Activated naive CD4-positive, alpha-beta T cell treated with anti-CD3 and anti-CD28 coated beads, Interleukin-2, amount 50 U/mL, for 72 hours (primary cell): ENCODE measurements at places on chromosomes 6 and 20.

DNA sequence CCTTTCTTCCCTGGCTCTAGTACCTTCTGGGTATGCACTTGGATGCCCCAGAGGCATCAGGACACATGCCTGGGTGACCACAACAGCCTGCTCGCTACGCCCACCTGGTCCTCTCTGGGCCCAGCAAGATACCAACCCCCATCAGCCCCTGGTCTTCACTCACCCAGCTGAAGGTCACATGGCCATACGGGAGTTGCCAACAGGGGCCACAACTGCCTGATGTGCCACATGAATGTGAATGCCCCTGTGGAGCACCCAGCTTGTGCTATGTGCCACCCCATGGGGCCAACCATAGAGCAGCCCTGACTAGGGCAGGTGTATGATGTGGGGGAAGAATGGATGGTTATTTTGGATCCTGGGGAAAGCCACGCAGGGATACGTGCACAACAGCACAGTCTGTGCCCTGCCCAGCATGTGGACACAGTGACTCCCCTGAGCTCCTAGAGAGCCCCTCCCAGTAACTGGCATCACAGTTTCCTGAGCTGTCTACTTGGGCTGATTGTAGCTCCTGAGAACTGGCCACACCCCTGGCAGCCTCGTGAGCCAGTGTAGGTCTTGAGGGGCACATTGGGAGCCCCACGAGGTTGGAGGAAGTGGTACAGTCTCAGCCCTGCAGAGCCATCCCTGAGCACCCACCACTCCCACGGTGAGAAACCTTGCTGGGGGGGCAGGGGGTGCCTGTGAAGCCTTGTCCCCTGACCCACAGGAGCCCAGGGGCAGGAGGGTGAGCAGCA lies 10.5 kb upstream of the PCMTD2 start:
- no peak for DNase-seq

- no peak for DNase-seq
Measured at GRCh38 chr6:35955071-35955470, 34.2 kb upstream of the SRPK1 start.

DNA sequence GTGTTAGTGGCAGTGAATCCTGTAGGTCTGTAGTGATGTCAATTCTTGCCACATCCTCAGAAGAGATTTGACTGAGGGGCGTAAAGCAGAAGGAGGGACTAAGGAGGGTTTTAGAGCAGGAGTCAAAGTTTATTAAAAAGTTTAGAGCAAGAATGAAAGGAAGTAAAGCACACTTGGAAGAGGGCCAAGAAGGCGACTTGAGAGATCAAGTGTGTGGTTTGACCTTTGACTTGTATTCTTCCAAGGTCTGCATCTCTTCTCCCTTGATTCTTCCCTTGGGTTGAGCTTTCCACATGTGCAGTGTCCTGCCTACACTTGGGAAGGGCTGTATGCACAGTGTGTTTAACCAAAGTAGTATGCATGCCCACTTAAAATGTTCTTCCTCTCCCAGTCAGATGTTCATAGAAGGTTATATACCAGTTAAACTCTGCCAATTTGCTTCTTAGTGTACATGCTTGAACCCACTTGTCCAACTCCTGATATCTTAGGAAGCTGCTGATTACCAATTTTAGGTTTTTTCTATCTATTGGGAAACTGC lies 627.6 kb downstream of the MMUT start:
- no peak for DNase-seq

DNA sequence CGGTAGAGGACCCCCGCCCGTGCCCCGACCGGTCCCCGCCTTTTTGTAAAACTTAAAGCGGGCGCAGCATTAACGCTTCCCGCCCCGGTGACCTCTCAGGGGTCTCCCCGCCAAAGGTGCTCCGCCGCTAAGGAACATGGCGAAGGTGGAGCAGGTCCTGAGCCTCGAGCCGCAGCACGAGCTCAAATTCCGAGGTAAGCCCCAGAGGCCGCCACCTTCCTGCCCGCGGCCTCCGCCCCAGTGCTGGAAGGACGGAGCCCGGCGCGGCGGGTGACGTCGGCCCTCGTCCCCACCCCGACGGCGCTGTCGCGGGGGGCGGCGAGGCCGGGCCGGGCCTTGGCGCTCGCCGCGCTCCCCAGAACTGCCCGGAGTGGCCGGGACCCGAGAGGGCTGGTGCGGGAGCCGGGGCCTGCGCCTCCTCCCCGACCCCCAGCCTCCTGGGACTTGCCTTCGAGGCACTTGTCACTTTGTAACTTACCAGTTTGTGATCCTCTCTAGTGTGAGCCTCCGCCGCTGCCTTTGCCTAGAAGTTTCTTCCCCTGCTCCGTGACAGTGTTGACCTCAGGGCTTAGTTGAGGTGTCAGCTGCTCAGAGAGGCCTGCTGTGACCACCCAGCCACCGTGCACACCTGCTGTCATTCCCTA lies 417 bp downstream of the VAPB start:
- DNase-seq: peak; percentile 31

DNA sequence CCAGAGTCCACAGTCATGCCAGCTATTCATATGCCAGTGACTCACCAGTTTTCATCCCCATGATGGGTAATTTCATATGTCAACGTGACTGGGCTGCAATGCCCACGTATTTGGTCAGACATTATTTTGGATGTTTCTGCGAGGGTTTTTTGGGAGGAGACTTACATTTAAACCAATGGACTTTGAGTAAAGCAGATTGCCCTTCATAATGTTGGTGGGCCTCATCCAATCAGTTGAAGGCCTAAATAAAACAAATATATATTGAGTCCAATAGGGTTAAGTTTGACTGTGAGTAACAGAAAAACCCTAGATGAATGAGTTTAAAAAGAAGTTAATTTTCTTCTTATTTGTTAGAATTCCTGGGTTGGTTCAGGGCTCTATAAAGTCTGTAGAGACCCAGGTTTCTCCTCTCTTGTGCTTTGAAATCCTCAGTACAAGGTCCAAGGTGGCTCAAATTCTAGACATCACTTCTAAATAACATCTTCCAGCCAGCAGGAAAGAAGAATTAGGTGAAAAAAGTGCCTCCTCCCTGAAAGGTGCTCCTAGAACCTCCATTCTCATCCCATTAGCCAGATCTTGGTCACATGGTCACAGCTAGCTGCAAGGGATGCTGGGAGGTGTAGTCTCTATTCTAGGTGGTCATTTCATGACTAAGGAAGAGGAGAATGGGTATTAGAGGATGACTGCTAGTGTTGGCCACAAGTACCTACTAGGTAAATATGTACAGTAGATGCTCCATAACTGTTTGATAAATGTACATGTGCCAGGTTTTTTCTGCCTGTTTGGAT lies 16.7 kb upstream of the NEDD9 start:
- DNase-seq: no peak

DNA sequence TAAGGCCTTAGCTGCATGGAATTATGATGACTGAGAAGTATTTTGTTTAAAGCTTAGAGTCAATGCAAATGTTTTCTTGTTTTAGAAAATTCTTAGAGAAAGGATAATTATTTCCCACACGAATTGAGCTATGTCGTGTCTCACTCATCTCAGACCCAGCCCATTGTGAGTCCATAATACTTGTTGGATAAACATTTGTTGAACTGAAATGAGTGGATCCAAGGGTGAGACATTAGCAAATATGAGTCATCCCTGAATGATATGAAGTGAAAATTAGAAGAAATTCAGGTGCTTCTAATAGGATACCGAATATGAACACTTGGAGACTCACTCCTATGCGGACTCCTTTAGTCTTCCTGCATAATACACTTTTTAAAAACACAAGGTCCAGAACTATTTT lies 41.6 kb upstream of the ARMC2 start:
- no peak for DNase-seq

DNA sequence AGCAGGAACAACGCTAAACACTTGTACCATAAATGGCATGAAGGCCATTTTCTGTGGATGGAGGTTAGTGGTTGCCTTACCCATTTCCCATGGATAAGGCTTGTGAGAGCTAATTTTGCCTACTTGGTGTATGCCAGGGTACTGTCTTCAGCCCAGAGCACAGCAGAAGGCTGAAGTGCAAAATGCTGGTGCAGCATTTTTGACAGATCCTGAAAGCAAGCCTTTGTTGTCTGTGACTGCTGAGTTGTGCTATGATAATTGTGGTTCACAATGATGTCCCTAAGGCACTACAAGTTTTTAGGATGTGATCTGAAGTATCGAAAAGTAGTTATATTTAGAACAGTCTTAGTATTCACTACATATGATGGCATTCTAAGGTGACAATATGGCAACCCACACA lies 14.7 kb upstream of the HMGN3 start:
- no peak for DNase-seq

DNA sequence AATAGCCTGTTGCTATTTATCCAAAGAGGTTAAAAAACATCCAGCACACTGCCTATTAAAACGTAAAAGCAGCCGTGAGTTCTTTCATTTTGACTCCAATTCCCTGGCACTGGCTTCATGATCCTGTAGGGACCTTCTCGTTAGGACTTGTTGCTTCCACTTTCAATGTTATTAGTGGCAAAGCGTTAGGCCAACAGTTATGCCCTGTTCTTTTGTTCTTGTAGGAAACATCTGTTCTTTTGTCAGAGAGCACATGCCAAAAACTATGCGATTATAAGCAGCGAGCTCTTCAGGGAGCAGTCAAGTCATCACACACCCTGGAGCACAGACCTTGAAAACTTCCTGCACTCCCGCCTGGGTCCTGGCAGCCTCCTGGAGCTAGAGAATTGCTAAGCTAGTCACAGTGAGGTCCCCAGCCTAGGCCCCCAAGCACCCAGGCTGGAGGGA lies 609.5 kb upstream of the ARID1B start:
- DNase-seq: no peak

DNA sequence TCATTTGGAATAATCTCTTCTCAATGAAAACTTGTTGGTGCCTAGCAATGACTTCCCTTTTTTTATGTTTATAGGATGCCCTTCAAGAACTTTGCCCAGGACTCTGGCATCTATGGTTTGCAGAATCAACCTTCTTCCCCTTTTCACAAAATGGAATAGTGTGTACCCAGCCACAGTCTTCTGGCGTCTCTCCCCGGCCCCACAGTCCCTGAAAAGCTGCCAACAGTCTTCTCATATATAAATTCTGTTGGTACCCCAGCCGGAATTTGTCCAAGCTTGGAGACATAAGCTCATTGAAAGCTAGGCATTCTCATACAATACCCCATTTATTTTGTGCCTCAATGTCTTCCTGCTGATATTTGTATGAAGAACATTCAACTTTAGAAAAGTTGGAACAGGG lies 26.4 kb upstream of the MCM3 start:
- DNase-seq: no peak
